CD4-positive, CD25-positive, alpha-beta regulatory T cell (primary cell): ENCODE measurements at places on chromosomes 16 and 17. TPM values are rescaled to one million over a fixed set of nuclear protein-coding genes. Genes with fewer than 3 reads are reported as not detected.

Gene ADAD2
- not detected for total RNA-seq

Gene CDC42EP4
- 4.6 TPM for total RNA-seq

Gene ABCA3
- 5.1 TPM for total RNA-seq

Gene GPRC5B
- total RNA-seq, result 0.42 TPM

Gene MILR1
- total RNA-seq, result 0.67 TPM

Gene COPRS
- total RNA-seq, result 5.0 TPM

Gene NETO2
- total RNA-seq, result 7.1 TPM

GRCh38 chr17:4665027-4665426 is 23.5 kb upstream of the ALOX15 start:
- no peak for DNase-seq

DNA sequence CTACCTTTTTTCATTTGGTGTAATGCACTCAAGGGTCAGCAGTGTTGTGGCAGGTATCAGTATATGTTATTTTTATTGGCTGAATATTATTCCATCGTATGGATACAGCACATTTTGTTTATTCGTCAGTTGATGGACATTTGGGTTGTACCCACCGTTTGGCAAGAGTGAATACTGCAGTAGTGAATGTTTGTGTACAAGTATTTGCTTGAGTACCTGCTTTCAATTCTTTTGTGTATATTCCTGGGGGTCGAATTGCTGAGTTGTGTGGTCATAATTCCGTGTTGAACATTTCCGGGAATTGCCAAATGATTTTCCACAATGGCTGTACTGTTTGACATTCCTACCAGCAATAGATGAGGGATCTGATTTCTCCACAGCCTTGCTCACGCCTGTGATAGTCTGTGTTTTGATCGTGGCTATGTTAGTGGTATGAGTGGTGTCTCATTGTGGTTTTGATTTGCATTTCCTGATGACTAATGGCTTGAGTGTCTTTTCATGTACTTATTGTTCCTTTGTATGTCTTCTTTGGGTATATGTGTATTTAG is 108.4 kb downstream of the OR1D5 start:
- DNase-seq, result no peak

GRCh38 chr16:21300309-21301167 is 22.4 kb upstream of the CRYM start:
- peak; percentile 63 for DNase-seq

DNA sequence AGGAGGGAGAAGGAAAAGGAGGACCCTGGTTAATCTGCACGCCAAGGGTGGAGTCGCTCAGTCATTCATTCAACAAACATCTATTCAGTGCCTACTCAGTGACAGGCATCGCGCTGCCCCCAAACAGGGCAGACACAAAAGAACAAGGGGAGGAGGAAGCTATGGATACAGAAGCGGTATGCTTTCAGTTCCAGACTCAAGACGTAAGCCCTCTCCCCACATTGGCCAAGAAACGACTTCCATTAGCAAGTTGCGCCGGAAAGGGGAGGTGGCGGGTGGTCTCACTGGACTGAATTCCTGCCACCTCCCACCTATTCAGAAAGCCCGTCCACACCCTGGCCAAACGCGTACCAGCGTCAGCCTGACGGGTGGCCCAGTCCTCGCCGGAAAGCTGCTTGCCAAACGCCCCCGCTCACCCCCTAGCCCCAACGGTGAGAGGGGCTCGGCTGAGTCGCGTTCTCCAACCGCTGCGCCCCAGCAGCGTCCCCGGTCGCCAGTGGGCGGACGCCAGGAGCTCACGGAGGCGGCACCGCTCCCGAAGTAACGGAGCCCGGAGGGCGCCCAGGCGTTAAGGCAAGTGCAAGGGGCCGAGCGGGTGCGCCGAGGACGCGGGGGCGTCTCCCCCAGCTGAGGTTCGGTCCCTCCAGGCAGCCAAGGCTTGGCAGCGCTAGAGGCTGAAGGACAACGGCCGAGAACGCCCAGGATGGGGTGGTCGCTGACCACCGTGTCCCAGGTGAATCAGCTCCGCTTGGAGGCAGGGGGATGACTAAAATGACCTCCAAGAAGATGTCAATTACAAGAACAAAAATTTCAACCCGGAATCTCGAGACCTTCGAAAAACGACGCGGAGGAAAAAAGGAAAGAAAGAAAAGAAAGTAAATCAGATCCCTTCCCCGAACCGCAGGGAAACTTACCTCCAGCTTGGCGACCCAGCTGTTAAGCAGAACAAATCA is 470.7 kb downstream of the SOX9 start:
- DNase-seq, result peak; percentile 1

DNA sequence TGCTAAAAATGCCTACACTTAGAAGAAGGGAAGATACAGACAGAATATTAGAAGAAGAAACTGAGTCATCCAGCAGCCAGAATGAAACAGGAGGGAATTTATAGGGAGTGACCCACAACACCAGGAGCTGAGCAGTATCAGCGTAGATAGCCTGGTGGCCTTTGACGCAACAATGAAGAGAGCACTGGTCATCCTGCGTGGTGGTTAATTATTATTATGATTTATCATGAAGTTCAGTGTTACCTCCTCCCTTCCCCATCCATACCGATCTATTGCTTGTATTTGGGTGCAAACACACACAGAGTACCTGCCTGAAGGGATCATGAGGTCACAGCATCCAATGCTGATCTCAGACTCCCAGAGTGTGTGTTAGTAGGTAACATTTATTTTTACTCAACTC is 38.5 kb downstream of the ERCC4 start:
- no peak for DNase-seq

DNA sequence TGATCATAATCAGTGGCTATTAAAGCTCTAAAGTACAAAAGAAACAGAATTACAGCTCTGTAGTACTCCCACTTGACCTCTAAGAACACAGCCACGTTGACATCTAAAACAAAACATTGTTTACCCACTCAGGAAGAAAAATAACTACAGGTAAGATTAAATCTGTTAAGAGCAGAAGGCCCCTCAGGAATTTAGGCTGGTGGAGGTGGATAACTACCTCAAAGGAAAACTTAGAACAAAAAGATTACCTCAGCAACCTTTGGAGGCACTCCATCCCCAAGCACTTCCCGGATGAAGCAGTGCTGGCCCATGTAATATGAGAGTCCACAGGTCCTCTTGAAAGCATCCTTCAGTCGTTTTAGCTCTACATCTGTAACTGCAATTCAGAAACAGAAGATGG is 46.7 kb downstream of the USP32 start:
- DNase-seq, result no peak

- DNase-seq, result no peak
These were observed 58.8 kb downstream of the AP2B1 start for GRCh38 chr17:35645923-35646322.

DNA sequence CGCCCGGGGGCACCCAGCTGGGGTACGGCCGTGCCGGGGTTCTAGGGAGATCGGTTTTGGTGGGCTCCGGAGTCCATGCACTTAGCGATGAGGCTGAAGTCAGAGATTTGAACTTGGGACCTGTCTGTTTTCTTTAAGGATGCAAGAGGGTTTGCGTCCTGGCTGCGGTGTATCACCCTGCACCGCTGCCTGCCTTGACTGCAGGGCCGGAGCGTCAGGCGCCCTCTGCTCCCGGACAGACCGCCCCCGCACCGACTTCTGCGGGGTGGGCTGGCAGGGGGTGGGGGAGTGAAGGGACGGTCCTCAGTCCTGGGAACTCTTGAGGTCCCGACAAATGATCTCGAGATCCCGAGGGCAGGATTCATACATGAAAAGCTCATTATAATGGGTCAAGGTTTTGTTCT is 701 bp downstream of the PDP2 start:
- no peak for DNase-seq

DNA sequence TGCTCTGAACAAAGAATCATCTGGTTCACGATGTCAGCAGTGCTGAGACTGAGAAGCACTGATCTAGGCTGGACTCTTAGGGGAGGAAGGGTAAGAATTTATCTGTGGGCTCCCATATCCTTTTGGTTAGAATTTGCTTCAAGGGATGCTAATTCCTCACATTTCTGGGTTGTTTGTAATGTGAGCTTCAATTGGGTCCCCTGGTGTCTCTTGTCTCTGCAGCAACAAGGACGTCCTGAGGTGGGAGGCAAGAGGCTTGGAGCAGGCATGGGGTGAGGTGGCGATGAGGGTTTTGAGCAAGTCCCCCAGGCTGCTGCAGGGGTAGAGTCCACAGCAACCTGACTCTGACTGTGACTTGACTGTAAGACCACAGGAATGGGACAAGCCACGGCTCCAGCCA is 213.8 kb upstream of the NLRP1 start:
- no peak for DNase-seq
